GM03348 (cell line): ENCODE measurements at places on chromosomes 11 and 22.

- peak; percentile 18 for DNase-seq
Observed at GRCh38 chr11:85844439-85845123, 10.6 kb upstream of the CCDC83 start.

GRCh38 chr11:30983143-30983542 is 386.4 kb downstream of the DCDC1 start:
- DNase-seq, result no peak

- peak; percentile 77 for DNase-seq
Observed at GRCh38 chr22:49826603-49827270, 936 bp downstream of the BRD1 start.

DNA sequence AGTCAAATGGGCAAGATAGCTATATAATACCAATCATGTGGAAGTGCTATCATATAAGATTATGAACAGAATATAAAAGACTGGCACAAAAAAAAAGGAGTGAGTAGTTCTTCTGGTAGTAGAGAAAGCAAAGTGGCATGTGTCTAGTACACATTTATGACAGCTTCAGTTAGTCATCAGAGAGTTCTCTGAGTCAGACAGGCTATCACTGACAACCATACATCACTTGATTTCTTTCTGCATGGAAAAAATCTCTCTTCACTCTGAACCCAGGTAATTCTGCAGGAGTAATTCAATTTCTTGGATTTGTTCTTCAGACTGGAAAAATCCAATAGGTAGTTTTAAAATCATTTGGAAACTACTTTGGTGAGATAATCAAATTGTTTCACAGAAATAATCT is 286.8 kb upstream of the ANO3 start:
- no peak for DNase-seq

- no peak for DNase-seq
Observed at GRCh38 chr11:60838132-60838531, 3.8 kb upstream of the CCDC86 start.

- DNase-seq, result no peak
Observed at GRCh38 chr11:125082611-125083311, 19.7 kb downstream of the SLC37A2 start.

DNA sequence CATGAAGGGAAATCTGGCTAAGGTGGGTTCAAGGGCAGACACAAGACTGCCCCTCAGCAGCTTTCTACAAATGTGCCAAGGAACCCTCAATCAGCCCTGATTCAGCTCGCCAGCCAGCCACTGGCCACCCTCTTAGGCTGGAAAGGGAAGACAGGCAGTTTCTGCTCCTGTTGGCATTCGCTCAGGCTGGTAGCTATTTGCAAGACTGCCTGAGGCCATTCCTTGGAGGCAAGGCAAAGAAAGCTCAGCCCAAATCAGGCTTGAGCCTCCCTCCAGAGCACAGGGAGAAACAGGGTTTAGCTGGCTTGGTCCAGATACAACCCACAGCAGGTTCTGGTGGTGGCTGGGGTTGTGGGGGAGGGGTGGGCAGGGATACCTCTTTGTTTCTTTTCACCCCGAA is 19.2 kb downstream of the TP53I11 start:
- no peak for DNase-seq

- no peak for DNase-seq
Observed at GRCh38 chr22:27260087-27260698, 541.4 kb downstream of the MN1 start.

- peak; percentile 55 for DNase-seq
Observed at GRCh38 chr11:119774172-119774763, 45.3 kb upstream of the NECTIN1 start.

DNA sequence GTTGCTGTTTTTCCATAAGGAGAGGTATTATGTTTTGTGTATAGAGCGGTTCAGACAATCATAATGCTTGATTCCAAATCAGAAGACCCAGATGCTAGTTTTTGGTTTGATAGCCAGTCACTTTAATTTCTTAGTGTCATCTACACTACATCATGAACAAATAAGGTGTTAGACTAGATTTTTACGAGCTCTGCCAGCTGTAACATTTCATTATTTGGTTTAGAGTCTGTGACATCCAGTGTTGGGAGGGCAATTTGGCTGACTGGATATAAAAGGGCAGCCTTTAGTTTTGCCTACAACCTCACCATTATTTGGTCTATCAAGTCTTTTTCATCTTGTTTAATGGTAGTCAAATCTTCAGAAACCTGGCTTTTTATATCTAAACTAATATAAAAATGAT is 30.2 kb upstream of the FBXO3 start:
- DNase-seq, result no peak

- no peak for DNase-seq
Observed at GRCh38 chr11:36012455-36012854, 68.6 kb downstream of the LDLRAD3 start.

GRCh38 chr11:57763568-57763967 is 2.0 kb downstream of the CTNND1 start:
- peak; percentile 63 for DNase-seq

- DNase-seq, result no peak
Observed at GRCh38 chr11:118606844-118607228, 579 bp upstream of the PHLDB1 start.

GRCh38 chr22:20008221-20008995 is 8.2 kb downstream of the ARVCF start:
- DNase-seq, result no peak

DNA sequence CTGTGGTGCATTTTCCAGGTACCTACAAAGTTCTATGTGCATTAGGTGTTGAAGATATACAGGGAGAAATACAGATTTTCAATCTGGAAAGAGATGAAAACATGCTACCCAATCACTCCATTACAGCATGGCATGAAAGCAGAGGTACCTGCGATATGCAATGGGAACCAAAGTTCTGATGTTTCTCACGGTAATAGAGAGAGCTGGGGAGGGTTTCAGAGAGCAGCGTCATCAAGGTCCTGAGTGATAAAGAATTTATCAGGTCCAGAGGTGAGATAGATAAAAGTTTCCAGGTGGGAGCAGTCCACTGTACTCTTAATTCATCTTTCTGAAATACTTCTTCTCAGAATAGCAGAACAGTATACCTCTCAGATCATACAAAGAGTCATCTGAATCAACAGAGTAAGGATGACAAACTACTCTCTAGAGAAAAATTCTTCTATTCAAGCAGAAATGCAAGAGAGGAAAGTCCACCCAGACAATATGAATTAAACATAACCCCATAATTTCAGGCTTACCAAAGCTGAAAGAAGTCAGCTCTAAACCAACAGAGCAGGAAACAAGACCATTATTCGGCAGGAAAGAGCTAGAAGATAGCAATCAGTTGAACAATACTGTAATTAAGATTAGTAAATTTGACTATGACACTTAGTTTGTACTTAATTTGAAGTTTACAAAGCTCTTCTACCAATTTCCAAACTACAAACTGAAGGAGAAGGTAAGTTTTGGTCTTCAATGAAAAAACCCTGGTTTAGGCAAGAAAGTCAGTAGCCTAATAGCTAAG is 12.8 kb downstream of the CTSC start:
- DNase-seq, result no peak

GRCh38 chr11:7645206-7645605 is 28.1 kb downstream of the CYB5R2 start:
- DNase-seq, result no peak

- DNase-seq, result no peak
Observed at GRCh38 chr11:118628432-118628831, 21.0 kb downstream of the PHLDB1 start.

- DNase-seq, result no peak
Observed at GRCh38 chr22:41339823-41340222, 38.5 kb downstream of the ZC3H7B start.

GRCh38 chr11:84398017-84398626 is 1112.0 kb upstream of the CCDC90B start:
- peak; percentile 48 for DNase-seq
